Stimulated activated CD8-positive, alpha-beta memory T cell treated with anti-CD3 and anti-CD28 coated beads, Interleukin-15, amount 100 ng/mL, for 1 hour (primary cell): ENCODE measurements at places on chromosomes 4 and X.

- no peak for DNase-seq
Observed at GRCh38 chr4:186606591-186606992, 51.2 kb upstream of the MTNR1A start.

- DNase-seq, result no peak
Observed at GRCh38 chr4:17812801-17813200, 2.0 kb downstream of the NCAPG start.

DNA sequence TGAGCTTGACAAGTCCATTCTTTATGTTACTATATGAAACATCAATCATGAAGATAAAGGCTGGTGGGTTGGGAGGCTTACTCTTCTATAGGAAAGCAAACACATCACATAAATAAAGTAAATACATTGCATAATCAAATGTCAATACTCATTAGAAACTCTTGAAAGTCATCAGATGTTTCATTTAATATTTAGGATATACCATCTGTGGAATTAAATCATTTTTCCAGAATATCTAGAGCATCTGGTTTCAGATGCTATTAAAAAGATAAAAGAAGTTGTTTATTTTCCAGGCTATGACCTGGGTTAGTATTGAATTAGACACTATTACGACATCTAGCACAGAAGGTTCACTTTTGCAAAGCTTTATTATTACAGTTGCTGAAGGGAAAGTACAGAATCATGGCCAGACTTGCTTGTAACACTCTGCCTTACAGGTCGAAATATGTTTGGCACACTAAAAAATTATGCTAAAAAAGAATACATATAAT lies 72.6 kb downstream of the METTL14 start:
- DNase-seq, result no peak

DNA sequence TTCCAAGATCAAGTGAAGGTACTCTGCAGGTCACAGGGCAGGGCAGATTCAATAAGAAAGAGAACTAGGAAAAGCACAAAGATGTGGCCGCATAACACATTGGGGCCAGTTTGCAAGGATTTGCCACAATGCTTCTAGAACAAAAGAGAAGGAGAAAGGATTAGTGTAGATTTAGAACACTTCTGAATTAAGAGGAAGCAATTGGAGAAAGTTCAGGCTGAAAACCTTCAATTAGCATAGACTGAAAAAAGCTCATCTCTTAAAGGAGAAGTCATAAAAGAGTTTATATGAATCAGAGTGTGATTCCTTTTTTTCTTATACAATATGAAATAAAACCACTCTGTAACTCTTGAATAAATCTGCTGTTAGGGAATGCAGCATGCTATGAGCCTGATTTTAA lies 215.6 kb upstream of the FAT1 start:
- DNase-seq, result no peak

DNA sequence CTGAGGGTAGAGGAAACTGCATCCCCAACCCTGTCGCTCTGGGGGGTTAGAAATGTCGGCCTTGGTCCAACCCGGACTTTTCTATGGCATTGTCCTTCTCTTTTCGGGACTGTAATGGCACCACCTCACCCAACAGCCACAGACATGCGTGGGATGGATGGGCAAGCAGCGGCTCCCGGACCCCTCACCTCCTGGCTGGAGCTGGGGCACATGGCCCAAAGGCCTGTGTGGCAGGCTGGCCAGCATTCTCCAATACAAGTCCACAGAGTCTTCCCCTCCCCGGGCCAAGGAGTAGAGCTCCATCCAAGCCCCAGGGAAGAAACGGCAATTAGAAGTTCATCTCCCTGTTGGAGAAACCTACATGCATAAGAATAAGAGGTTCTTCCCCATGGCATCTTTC lies 142.9 kb downstream of the NR3C2 start:
- no peak for DNase-seq
